D341Med (cell line): ENCODE measurements at places on chromosomes 7 and 10.

- no peak for DNase-seq
Observed at GRCh38 chr7:98922392-98923187, 44.3 kb downstream of the TRRAP start.

DNA sequence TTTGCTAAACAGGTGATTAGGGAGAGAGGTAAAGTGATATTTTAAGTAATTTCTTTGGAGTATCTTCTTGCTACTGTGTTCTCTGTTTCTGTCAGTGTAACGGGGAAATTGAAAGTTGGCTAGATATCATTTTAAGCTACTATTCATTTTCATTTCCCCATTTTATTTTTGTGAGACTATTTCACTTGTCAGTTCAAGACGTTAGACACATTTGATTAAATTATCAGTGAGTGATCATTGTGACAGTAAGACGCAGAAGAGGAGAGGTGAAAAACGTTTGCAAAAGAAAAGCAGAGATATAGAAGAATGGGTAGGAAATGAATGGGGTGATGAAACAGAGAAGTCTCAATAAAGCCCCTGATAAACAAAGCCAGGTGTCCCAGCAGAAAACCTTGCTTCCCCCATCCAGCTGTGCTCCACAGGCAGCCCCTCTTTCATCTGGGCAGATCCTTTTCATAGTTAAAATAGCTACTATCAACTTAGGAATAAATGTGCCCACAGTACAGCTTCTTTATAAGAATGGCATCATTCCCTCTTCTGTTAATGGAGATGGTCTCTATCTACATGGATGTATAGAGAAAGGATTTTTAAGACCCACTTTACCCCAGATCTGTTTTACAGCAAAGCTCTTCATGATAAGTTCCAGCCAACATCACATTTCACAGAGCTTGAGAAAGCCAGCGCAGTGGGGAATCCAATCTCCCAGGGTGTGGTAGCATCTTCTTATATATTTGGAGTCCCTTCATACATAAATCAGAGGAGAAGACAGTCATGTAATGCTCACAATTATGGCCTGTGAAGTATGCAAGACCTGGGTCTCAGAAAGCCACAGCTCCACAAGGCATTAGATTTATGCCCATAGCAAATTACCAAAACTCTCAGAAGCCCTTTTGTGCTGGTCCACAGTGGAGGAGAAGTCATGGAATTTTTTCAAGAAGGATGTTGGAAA is 138.1 kb upstream of the ITGB1 start:
- DNase-seq = no peak

DNA sequence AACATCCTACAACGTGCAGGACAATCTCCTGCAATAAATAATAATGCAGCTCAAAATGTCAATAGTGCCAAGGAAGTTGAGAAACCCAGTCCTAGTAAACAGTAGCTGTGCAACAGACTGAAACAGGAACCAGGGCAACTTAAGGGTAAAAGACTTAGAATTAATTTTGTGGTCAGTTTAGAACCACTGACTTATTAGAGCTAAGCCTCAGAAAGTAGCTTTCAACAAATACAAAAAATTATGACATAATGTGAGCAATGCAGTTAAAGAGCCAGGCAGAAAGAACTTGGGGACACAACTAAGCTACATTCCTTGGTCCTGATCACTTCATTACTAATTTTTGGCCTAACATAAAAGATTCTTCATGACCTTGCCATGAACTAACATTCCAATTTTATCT is 195.4 kb downstream of the MACC1 start:
- DNase-seq = no peak

DNA sequence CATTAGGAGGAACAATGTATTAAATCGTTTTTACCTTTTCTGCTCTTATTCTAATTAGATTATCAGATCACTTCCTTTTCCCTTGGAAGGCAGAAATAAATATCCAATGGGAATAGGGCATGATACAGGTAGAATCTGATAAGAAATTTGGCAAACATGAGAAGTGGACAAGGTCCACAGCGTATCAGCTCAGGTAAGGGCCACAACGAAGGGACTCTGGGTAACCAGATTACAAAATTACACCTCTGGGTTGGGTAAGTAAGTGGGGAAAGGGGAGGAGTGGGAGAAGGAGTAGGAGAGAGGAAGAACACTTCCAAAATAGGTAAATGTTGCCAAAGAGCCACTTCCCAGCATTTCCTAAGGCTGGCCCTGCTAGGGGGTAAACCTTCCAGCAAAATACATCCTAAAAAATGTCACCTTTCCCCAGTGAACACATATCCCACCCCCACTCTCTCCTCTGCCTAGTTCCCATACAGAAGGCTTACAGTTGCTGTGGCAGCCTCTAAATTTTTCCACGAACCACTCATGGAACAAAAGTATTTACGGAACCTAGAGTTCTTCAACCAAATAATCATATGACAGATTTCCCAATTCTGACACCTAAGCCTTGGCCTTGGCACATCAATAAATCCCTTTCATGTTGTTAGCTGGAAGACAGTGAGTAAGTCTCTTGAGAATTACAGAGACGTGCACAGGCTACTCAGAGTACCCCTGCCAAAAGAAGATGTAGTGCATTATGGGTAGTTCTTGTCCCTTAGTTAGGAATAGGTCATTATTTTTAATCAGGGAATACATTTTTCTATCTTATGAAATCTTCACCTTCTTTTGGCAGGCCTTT is 51.5 kb upstream of the DLX6 start:
- no peak for DNase-seq

DNA sequence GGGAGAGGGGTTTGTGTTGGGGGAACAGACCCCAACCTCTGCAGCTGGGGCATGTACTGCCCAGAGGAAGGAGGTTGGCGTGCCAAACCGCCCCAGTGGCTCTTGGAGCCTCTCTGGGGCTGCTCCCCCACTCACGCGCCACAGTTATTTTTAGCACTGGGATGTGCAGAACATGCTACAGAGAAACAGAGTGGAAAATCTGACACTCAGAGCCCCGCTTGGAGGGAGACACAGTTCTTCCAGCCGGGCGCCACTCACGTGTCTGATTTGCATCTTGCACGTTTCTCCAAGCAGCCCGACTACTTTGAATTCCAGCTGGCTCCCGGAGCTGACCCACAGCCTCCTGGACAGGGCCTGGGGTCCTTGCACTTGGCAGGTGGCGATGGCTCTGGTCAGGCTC is 182.0 kb downstream of the RPS24 start:
- no peak for DNase-seq
